NCI-H1048 (cell line): ENCODE measurements at places on chromosomes 4 and X.

DNA sequence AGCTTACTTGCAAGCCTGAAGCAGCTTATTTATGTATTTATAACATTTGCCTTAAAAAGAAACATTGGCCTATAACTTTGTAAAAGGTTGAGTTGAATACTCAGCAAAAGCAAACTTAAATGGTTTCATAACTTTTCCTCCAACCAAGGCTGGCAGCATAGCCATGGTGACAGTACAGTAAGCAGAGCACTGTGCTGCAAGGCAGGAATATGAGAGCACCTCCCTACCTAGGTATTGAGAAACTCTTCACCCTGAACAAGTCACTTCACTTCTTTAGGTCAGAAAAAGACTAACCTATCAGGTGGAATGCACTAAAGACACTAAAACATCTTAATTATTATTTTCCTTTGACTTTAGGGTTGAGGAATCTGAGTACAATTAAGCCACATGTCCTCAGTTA is 63.9 kb upstream of the GYPA start:
- DNase-seq: no peak

GRCh38 chr4:82773057-82773456 is 25.5 kb downstream of the SCD5 start:
- DNase-seq: no peak

DNA sequence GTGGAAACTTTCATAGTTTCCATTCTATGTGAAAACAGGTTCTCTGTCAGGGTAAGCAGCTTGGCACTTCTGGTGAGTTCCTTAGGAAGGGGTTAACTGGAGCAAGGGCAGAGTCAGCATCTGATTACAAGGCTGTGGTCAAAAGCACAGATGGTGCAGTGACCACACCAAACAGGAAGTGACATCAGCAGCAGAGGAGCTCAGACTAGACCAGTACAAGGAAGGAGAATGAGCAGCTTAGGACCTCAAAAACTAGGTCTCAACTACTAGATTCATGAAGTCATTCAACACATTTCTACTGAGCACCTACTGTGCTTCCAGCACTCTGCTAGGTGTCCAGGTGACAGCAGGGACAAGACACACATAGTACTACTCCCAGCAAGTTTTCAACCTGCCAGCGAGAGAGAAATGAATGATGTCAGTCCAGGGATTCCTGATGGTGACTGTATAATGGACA is 130.2 kb downstream of the AMELX start:
- no peak for DNase-seq

DNA sequence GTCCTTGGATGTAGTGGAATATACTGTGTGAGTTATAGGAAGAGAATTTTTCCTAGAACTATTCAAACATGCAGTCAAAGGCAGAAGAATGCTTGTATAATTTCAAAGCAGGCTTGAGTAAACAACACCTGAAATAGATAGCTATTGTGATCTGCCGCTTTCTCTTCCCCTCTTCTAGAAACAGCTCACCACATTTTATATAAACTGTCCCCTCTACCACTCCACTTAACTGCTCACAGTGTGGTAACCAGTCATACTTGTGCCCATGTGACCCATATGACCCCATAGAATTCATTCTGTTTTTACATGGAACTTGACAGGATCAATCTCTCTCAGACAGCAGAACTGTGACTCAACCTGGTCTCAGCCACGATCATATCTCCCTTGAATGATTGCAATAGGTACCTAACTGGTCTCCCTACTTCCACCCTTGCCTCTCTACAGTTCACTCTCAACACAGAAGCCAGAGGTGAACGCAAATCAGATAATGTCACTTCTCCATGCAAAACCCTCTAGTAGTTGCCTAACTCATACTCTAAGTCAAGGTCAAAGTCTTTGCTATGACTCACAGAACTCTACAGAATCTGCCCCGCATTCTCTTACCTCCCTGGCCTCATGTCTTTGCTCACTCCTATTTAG is 85.6 kb upstream of the EFHC2 start:
- DNase-seq: no peak

- no peak for DNase-seq
Measured at GRCh38 chr4:94339779-94340178, 2.9 kb downstream of the HPGDS start.

- DNase-seq: no peak
Measured at GRCh38 chr4:185437809-185438208, 12.0 kb upstream of the UFSP2 start.

DNA sequence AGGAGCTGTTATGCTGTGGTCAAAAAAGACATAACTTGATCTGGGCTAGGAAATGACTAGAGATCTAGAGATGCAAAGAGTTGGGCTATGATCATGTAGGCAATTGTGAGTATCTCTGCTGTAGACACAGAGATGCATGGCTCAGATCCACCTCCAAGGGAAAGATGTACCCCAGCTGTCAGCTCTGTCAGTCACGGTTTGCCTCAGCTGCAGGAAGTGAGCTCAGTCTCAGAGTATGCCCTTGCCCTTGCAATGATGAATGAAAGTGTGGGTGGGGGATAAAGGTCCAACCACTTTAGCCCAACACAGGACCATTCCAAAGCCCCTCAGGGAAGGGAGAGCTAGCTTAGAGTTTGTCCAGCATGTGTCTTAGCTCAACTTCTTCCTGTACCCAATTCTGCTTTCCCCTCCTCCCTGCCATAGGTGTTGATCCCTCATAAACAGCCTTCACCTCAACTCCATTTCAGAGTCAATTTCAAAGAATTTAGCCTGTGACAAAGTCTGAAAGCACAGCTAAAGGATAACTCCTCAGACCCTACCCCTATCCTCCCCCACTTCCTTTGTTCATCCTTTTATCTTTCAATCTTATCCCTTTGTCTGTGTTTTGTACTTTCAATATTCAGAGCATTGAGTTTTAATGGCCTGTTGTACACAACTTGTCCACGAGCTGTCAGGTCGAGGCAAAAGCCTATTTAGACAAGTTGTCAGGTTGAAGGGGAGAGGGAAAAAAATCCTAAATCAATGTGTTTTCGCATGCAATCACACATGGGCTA is 90.6 kb downstream of the MID1IP1 start:
- DNase-seq: no peak

DNA sequence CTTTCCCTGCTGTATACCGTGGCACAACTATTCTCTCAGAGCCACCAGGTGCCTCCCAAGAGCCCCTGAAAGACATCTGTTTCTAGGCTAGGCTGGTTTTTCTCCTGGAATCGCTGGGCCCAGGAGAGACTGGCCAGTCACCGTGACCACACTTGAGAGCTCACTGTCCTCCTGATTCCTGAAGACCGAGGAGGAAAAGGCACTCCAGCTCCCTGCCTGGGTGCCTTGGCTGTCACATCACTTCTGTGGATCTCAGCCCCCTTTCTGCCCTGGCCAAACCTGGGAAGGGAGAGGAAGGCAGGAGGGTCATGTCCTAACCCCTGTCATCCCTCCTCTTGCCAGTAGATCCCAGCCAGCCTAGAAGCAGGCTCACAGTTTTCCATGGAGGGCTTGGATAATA is 54.7 kb upstream of the LAS1L start:
- no peak for DNase-seq

DNA sequence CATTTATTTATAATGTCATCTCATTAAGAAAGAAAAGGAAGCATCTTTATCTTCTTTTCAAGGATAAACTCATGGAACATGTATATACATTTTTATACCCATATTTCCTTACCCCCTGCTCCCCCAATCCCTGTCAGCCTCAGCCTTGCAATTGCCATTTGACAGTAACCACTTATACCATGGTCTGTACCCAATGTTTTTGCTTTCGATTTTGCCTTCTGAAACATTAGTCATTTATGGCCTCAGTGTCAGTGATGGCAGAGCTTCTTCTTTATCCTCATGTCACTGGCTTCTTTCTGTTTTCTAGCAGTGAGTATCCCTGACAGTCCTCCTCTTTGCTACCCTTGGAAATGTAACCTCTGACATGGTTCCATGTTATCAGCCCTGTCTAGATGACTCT is 228.4 kb downstream of the SPRY1 start:
- no peak for DNase-seq

DNA sequence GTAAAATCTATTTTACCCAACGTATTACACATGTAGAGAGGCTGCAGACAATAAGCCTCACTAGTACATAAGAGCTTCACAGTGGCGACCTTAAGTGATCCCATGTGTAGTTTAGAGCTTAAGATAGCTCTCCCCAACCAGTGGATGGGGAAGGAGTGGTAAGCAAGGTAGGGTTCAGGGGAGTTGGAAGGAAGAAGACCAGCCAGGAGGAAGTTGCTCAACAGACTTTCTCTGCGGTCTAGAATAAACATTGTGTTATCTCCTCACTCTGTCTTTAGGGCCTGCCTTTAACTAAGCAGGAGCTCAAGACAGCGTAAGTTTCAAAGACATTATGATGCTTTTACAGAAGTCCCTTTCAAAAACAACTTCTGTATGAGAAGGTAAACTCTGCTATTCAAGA is 16.8 kb downstream of the MEPE start:
- no peak for DNase-seq

DNA sequence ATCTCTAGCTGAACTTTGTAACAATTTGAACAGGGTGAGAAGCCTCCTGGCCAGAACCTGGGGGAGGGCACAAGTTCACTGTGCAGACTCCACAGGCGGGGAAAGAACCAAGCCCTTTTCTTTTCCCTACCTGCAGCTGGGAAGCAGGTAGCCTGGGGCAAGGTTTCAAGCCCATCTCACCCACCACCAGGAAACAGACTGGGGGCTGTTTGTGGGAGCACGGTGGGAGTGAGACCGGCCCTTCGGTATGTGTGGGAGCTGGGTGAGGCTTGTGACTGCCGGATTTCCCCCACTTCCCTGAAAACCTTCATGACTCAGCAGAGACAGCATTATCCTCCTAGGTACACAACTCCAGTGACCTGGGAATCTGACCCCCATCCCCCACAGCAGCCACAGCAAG is 211.7 kb downstream of the ZNF674 start:
- no peak for DNase-seq

DNA sequence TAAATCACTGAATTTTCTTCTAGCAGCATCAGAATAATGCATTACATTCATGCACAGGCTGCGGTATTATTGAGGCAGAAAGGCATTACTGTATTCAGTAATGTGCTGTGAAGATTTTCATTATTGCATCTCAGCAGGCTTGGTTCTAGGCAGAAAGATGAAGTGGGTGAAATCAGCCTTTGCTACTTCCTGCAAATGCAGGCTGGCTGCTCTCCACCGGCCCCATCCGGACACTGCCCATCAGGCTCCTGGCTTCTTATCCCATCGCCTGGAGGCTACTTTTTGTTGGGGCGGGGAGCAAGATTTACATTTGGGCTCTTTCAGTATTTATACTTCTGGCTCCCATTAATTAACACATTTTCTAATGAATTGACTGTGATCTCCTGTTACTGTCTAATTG is 117.8 kb downstream of the FRAS1 start:
- no peak for DNase-seq

DNA sequence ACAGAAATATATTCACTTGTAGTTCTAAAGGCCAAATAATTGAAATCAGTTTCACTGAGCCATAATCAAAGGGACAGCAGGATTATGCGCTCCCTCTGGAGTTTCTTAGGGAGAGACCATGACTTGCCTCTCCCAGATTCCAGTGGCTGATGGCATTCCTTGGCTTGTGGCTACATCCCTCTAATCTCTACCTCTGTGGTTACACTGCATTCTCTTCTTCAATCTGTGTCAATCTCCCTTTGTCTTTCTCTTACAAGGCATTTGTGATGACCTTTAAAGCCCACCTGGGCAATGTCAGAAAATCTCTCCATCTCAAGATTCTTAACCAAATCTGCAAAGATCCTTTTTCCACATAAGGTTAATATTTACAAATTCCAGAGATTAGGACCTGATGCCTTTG is 260.2 kb downstream of the UNC5C start:
- DNase-seq: no peak

- no peak for DNase-seq
Measured at GRCh38 chr4:104649631-104650030, 154.9 kb upstream of the CXXC4 start.

DNA sequence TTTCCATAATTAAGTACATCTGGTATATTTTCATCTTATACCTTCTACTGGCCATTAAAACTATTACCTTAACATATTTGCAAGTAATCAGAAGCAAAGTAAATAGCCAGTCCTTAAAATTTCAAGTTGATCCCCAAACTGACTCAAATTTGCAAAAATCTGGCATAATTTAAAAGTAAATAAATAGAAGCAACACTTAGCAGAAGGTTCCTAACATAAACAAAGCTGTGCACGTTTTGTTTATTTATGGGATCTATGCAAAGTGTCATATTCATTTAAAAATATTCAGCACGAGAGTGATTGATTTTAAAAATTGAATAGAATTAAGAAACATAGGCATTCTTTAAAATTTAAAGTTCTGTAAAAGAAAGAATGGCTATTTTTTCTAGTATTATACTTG is 9.8 kb upstream of the CXXC4 start:
- no peak for DNase-seq

DNA sequence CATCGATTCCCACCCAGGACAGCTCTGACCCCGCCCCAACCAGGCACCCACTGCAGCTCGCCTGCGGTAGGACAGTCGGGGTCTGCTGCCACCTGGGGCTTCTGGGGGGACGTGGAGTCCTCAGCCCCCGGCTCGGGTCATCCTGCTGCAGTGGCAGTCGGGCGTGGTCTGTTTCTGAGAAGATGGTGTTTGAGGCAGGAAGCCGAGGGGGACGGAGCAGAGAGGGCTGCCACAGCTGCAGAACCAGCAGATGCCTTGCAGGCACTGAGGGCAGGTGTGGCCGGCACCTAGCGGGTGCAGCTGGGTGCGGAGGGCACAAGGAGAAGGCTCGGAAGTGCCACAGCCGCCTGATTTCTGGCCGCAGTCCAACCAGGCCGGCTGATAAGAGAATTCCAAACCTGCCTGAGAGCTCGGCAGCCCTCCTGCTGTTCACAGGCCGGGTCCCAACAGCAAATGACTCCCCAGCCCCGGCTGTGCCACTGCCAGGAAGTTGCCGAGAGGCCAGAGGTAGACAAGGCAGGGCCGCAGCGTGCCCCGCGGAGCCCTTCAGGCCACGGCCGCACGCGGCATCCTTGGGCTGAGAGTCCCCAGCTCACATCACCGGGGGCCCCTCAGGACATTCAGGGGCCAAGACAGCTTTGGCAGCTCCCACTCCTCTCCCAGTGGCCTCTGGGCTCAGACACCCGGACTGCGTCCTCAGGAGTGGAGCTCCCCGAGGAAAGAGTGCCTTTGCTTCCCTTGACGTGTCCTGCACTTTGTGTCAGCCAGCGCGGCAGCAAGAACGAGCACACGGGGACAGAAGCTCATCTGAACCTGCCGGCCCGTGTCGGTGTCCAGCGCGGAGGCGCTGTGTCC is 9.4 kb upstream of the CPLX1 start:
- DNase-seq: no peak

GRCh38 chr4:146840731-146841130 is 104.9 kb downstream of the TTC29 start:
- DNase-seq: no peak

DNA sequence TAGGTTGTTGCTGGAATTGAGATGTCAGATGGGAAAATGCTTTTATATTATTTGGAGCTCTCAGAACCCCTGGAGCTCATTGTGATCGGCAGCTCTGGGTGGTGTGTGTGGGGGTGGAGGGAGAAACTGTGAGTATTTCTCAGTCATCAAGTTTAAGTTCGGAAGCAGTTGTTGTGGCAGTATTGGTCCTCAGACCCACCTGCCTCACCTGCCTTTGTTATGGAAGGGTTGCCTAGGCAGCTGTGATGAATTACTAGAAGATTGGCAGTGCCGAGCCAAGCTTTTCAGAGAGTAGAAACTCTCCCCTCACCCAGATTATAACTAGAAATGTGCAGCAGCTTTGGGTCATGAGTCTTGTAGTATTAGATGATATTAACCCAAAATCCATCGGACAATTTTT is 9.5 kb downstream of the IGSF1 start:
- no peak for DNase-seq

GRCh38 chr4:75849461-75849860 is 52.8 kb downstream of the PPEF2 start:
- DNase-seq: no peak
